ENCODE measurements at places on chromosomes 5 and 9.

DNA sequence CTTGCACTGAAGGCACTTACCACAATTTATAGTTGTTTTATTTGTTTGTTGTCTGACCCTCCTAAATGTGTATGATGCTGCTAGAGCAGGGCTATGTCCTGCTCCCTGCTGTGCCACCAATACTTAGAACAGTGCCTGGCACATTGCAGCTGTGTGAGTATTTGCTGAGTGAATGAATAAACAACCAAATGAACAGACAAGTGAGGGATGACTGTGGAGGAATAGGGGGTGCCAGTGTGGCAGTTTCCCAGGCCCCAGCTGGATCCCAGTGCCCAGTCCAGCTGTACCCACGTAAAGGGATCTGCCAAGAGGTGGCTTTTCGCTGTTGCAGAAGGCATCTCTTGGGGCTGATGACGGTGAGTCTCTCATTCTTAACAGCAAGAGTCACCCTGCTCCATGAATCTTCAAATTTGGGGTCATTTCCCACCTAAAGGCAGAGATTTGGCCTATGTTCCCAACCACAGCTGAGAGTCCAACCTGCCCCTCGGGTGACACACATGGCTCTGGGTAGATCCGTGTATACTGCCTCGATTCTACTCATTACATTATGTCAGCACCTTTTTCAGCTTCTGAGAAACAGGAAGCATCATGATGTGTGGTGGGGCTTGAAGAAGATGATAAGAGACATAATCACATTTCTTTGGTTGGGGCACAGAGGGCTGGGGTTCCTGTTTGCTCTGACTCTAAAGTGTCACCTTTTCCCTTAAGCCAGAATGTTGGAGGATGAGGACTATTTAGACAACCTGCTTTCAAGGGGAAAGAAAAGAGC, 14.3 kb downstream of the IL5 start:
- DNase-seq = no peak

GRCh38 chr9:93260263-93261066, 76.5 kb downstream of the WNK2 start:
- no peak for DNase-seq

- no peak for DNase-seq
Observed at GRCh38 chr9:16619914-16620520, 250.5 kb downstream of the BNC2 start.

DNA sequence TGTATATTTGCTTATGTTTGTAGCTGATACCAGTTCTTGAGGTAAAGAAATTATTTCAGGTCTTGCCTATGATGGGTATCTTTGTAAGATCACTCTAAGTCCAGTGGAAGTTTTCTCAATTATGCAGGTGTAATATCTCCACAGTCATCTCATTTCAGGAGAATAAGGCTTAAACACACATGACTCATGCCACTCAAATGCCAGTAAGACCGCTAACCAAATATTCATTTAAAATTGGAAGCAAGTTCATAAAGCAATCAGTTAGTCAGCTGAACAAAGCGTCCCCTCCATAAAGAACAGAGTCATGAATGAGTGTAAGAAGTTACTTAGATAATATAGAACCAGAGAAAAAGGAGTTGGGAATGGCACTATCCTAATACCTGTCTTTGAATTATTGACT, 248.7 kb downstream of the LURAP1L start:
- DNase-seq = no peak

- DNase-seq = no peak
Observed at GRCh38 chr9:127505396-127506116, 54.2 kb downstream of the LRSAM1 start.

DNA sequence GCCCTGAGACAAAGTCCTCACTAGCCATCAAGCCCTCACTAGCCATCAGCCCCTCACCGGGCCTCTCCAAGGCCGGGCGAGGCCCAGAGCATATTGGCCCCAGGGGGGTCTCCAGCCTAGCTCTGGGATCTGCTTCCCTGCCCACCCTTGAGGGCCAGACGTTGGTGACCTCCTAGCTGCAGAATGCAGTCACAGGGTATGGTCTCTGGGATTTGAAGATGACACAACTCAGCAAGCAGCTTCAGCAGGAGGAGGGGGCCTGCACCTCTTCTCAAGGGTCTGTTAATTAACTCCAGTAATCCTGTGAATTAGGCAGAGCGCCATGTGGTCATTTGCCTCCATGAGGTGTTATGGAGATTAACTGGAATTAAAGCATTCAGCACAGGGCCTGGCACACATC, 116.9 kb upstream of the SPOCK1 start:
- no peak for DNase-seq

DNA sequence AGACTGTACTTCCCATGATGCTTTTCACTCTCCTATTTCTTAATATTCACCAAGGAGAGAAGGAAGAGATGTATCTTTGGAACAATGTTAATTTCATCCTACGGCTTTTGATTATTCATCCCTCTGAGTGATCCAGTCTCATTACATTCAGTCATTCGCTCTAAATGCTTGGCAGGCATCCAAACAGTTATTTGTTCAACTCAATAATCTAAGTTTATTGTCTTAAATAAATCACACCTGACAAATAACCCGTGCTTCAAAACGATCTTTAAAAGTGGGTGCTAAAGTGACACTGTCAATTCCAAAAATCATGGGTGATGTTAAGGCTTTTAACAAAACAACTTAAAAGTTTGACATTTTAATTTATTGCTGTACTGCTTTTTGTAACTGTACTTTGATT, 233.1 kb downstream of the RASEF start:
- DNase-seq = no peak

- no peak for DNase-seq
Observed at GRCh38 chr5:1322036-1322900, 22.6 kb downstream of the CLPTM1L start.

DNA sequence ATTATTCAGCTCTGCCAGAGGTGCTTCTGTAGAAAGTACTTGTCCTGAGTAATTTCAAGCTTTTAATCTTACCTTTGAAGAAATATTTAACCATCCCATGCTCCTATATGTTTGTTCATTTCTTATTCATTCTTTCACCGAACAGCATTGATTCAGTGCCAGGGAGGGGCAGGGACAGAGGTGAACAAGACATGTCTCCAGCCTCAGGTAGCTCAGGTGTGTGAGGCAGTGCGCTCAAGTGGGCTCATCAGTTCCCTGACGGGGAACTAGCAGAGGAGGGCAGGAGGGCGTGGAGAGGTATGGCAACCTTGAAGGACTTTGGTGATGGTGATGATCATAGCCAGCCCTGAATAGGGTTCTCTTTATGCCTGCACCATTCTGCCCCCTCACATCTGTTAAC, 25.9 kb downstream of the ERGIC1 start:
- no peak for DNase-seq

Data from left cardiac atrium (tissue), 4 donors.